RCC 7860 (cell line): ENCODE measurements at places on chromosomes 1 and 21.

DNA sequence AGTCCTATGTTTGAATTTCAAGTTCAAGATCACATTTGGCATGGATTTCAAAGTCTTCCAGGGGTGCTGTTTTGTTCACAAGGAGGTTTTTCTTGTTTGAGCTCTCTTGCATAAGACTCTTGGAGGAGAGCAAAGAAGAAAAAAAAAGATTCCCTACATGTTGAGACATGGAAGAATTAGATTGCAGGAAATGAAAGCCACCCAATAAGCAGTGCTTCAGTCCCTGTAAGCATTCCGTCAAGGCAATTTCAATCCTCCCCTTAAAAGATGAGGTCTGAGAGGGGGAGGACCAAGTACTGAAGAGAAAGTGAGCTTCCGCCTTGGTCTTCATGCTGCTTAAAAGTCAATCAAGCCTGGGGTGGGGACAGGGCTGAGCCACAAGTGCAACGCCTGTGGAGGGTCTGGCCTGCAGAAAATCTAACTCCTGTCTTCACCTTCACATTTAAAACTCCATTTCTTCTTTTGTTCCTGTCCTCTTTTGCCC, 50.2 kb downstream of the LPAR3 start:
- DNase-seq, result no peak

DNA sequence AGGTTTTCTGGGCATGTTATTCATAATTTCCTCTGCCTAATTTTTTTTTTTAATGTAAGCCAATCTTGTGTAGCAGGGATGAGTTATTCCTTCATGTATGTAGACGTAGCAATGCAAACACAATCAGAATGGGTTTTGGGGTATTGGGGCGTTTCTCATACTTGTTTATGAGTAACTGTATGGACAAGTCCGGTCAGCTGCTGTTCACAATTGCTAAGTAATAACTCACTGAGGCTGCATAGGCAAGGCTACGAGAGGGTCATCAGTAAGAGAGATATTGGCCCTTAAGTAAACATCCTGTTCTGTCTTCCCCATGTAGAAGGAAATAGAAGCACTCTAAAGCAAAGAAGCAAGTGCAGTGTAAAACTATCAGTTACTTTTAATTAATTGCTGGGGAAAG, 9.5 kb upstream of the TARS2 start:
- DNase-seq, result no peak

- no peak for DNase-seq
These were observed 102.9 kb downstream of the PTPRC start for GRCh38 chr1:198741744-198742143.

DNA sequence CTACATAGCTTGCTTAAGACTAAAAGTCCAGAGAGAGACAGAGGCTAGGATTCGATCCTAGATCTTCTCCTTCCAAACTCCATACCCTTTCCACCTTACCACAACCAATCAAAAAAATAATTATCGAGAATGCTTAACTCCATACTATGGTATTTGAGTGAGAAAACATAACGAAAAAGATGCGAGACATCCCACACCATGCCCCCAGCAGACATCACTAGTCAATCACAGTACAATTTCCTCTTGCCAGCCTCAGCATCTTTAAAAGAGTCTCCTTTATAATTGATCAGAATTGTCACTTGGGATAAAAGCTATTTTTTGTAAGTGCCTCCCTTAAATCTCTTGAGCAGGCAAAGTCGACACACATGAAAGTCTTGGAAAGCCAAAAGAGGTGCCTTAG, 875 bp downstream of the NCF2 start:
- DNase-seq, result no peak

DNA sequence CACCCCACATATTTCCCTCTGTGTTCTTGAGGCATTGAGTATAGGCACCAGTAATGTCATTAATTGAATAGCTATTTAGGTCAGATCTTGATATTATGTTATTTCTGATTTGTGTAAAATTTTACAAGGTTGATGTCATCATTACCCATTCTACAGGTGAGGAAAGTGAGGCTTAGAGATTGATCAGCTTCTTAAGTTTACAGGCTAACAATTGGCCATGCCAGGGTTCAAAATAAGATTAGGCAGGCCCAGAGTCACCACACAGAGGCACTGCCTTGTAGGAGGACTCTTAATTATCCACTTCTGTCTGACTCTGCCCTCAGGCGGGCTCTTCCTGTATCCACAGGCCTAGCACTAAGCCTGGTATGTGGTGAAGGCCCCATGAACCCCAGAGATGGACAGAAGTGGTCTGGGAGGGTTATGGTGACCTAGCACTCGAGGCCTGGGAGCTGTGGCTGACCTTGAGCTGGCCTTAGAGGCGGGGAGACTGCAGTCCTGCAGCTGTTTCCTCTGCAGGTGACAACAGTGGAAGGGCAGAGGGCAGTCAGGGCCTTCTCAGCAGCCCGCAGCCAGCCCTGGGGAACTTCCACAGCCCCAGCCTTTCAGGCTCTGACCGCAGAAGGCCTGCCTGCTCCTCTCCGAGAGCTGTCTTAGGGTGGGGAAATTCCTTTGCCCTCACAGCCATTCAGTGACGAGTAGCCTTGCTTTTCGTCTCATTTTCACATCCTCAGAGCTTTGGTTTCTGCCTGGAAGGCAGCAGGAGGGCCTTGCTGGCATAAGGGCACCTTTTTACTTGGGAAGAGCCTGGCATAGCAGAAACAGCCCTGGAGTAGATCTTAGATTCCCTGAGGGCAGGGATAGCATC, 12.2 kb downstream of the ZDHHC18 start:
- no peak for DNase-seq
